ENCODE measurements at places on chromosomes 11 and 22. TPM values are rescaled to one million over a fixed set of nuclear protein-coding genes. Genes with fewer than 3 reads are reported as not detected.

DNA sequence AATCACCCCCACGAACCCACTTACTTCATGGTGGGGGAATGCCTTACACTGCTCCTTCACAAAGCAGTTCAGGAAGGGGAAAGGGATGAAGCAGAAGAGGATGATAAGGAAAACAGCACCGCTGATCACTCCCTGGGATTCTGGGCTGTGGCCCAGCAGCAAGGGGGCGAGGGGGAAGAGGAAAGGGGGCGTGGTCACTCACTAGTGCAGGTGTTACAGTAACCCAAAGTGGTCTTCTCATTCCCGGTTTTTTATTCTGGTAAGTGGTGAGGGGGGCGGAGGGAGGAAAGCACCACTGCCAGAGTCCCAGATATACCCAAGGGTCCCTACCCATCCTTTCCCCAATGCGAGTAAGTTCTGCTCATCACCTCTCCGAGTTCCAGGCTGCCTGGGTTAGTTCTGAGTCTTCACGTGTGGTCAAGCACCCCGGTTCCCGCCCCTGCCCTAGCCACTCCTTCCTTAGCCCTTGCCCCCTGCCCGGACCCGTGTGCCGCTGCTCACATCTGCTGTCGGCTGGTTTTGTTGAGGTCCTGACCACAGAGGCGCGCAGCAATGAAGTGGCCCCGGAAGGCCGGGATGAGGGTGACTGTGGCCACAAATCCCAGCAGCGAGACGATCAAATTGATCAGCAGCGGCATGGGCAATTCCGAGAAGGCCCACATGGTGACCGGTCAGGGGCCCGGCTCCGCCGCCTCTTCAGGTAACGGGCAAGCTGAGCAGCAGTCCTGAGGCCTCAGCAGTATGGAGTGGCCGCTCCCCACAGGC, 477 bp downstream of the DPAGT1 start:
- DNase-seq: peak; percentile 88
- H3K27ac ChIP-seq: peak overlapping the region; percentile 92
- peaks cover 32% of the 10 kb centered on the region for H3K4me1 ChIP-seq
- peak overlapping the region; percentile 68 for H3K4me3 ChIP-seq
- H3K36me3 ChIP-seq: peaks cover 24% of the 10 kb centered on the region
- no peaks in the 10 kb centered on the region for H3K27me3 ChIP-seq

DNA sequence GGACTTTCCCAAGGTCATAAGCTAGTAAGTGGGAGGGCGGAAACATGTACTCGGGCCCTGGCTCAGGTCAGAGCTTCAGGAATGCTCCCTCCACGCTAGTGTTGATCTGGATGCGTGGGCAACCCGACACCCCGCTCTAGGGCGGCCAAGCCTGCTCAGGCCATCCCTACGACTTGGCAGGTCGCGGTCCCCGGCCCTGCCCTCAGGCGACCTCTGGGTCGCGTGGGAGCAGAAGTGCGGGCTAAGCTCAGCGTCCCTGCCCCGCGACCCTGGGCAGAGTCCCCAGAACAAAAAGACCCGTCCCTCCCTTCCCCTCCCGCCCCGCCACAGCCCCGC, 781 bp upstream of the TEF start:
- peak overlapping the region; percentile 98 for H3K27ac ChIP-seq
- H3K36me3 ChIP-seq: no peaks in the 10 kb centered on the region
- H3K4me1 ChIP-seq: peaks cover 25% of the 10 kb centered on the region
- H3K27me3 ChIP-seq: no peaks in the 10 kb centered on the region
- no peak for DNase-seq
- H3K4me3 ChIP-seq: peak overlapping the region; percentile 91

DNA sequence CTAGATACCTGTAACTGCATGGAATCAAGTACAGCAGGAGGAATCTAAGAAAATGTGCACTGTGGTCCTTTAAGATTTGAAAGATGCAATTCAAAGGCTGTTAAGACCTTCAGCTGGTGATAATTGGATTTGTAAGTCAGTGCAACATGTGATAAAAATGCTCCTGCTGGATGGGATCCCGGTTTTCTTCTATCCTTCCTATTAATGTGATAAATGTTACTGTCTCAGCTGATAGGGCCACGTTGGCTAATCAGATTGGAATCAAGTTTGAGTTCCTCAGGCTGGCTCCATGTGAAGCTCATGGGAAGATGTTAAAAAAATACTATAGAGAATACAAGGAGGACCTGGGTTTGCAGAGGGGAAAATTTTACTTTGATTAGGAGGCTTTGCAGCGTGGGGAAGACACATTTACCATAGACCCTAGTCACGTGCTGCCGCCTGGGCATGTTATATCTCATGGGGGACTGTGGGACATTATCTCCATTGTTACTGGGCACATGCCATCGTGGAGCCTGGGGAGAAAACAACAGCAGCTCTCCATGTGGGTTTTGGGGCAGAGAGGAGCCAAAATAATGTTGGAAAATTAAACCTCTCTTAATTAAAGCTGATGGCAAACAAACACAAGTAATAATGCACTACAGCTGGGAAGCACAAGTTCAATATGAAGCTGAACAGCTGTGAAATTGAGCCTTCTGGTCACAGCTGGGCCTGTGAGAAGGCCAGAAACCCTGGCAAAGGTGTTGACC, 652.5 kb downstream of the NTM start:
- no peaks in the 10 kb centered on the region for H3K4me1 ChIP-seq
- no peaks in the 10 kb centered on the region for H3K27me3 ChIP-seq
- no peaks in the 10 kb centered on the region for H3K36me3 ChIP-seq
- H3K27ac ChIP-seq: no peak overlapping the region

- H3K27ac ChIP-seq: no peak overlapping the region
- no peaks in the 10 kb centered on the region for H3K36me3 ChIP-seq
- H3K27me3 ChIP-seq: no peaks in the 10 kb centered on the region
Observed at GRCh38 chr11:106216281-106216680, 138.8 kb downstream of the AASDHPPT start.

DNA sequence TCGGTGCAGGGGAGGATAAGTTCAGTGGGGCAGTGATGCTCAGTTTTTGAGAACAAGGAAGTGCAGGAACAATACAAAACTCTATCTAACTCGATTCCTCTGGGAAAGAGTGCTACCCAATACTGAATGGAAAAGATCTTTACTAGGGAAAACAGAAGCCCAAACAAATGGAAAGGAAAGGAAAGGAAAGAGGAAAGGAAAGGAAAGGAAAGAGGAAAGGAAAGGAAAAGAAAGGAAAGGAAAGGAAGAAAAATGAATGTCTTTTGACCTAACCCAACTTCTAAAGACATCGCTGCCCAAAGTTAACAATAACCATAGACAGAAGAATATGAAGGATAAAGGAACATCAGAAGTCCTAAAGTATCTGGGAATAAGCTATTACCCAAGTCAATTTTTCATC, 41.6 kb downstream of the PHF21A start:
- H3K4me3 ChIP-seq: no peak overlapping the region
- no peaks in the 10 kb centered on the region for H3K4me1 ChIP-seq
- no peak for DNase-seq
- H3K27ac ChIP-seq: no peak overlapping the region
- H3K36me3 ChIP-seq: no peaks in the 10 kb centered on the region
- no peaks in the 10 kb centered on the region for H3K27me3 ChIP-seq

- H3K27me3 ChIP-seq: no peaks in the 10 kb centered on the region
- DNase-seq: peak; percentile 63
- no peak overlapping the region for H3K27ac ChIP-seq
Observed at GRCh38 chr22:25797498-25798290, 55.7 kb downstream of the MYO18B start.

DNA sequence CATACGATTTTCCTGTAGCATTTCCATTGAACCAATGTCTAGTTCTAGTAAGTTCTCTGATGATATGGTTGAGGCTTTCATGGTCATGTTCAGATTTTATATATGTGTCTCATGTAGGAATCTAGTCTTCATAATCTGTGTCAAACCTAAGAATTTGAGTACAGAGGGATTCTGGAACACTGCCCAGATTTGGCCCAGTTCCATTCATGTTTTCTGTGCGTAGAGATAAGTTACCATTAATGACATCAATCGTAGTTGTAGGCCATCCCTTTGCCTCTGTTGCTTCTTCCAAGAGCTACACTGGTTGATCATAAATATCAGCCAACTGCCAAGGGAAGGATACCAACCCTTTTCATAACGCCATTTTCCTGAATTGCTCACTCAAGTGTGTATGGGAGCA, 23.3 kb downstream of the ST3GAL4 start:
- H3K4me1 ChIP-seq: peaks cover 7% of the 10 kb centered on the region
- no peak overlapping the region for H3K27ac ChIP-seq
- no peak for DNase-seq
- H3K36me3 ChIP-seq: no peaks in the 10 kb centered on the region
- no peak overlapping the region for H3K4me3 ChIP-seq
- H3K27me3 ChIP-seq: no peaks in the 10 kb centered on the region

GRCh38 chr11:118366287-118366686, 6.9 kb downstream of the UBE4A start:
- no peak overlapping the region for H3K4me3 ChIP-seq
- no peaks in the 10 kb centered on the region for H3K27me3 ChIP-seq
- peaks cover 66% of the 10 kb centered on the region for H3K36me3 ChIP-seq
- no peak overlapping the region for H3K27ac ChIP-seq
- H3K4me1 ChIP-seq: peaks cover 6% of the 10 kb centered on the region

DNA sequence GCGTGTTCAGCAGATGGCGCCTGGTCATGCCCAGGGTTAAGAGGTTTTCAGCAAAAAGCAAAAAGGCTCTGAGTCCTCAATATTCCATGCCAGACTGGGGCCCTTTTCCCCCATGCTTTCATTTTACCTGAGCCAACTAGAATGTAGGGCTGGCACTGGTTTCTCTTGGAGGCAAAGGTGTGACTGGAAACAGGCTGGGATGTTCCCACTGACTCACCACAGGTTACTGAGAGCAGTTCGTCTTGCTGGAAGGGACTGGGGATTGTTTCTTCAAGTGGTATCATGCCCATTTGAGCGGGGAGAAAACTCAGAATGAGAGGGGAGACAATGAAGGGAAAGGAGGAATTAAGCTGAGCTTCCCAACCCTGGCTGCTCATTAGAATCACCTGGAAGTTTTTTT, 243.9 kb downstream of the TENM4 start:
- H3K27ac ChIP-seq: no peak overlapping the region
- no peaks in the 10 kb centered on the region for H3K27me3 ChIP-seq
- no peaks in the 10 kb centered on the region for H3K4me1 ChIP-seq

- peak; percentile 43 for DNase-seq
- H3K4me1 ChIP-seq: peaks cover 5% of the 10 kb centered on the region
- H3K27me3 ChIP-seq: no peaks in the 10 kb centered on the region
- no peaks in the 10 kb centered on the region for H3K36me3 ChIP-seq
- no peak overlapping the region for H3K4me3 ChIP-seq
Observed at GRCh38 chr11:69888483-69889181, 69.4 kb upstream of the FGF3 start.

- no peaks in the 10 kb centered on the region for H3K4me1 ChIP-seq
- no peak overlapping the region for H3K4me3 ChIP-seq
- no peak for DNase-seq
- H3K36me3 ChIP-seq: no peaks in the 10 kb centered on the region
Observed at GRCh38 chr11:26330262-26330661, 1.7 kb upstream of the ANO3 start.

DNA sequence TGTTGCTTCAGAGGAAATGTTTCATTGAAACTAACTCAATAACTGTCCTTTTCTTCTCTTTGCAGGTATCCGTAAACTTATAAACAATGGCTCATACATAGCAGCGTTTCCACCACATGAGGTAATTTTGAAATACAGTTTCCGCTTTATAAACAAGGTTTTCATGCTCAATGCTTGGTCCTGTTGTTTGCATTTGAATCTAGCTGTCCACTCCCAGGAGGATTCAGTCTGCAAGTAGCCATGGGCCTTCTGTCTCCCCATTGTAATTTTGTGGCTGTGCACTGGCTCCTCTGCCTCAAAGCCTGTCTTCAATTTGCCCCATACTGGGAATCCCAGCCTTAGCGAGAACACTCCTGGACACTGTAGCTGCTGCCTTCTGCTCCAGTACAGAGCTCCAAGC, 34.7 kb downstream of the MUC15 start:
- no peaks in the 10 kb centered on the region for H3K27me3 ChIP-seq
- H3K4me1 ChIP-seq: no peaks in the 10 kb centered on the region
- no peaks in the 10 kb centered on the region for H3K36me3 ChIP-seq
- no peak overlapping the region for H3K27ac ChIP-seq

Gene FOLR1
- total RNA-seq: 132 TPM

Gene RPS3
- 1,244 TPM for total RNA-seq

Gene TRIM49
- not detected for total RNA-seq

Gene TPBGL
- total RNA-seq: 0.94 TPM

Gene CLDN5
- 726 TPM for total RNA-seq
